ENCODE measurements at places on chromosomes 16 and 17. TPM values are rescaled to one million over a fixed set of nuclear protein-coding genes. Genes with fewer than 3 reads are reported as not detected.

DNA sequence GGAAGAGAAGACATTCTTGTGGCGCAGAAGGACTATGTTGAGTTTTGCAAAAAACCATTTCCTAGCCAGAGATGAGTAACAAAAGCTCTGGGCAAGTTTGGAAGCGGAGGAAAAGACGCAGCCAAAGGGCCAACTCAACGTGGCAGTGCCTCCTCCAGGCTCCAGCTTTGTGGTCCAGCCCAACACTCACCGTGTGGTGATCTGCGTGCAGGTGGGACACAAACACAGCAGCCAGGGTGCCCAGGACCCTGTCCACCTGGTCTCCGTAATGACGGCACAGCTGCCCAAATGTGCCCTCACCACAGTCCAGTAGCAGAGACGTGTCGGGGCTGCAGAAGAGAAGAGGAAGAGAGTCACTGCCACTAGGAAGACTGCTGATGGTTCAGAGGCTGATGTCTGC, 21.5 kb downstream of the ELAC2 start:
- no peak for DNase-seq

DNA sequence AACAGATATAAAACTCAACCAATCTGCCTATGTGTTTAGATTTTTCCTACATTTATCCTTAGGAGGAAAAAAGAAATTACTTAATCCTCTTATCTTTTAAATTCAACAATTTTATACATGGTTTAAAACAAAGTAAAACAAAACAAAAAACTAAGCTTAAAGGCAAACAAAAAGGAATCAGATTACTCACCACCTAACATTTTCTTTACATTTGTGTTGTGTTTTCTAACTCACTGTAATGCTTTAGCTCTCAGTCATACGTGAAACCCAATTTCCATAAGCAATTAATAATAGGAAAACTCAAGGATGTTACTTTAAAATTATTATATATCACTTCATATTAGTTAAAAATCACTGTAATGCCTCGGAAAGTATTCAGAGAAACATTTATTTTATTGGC, 6.7 kb upstream of the IRX5 start:
- no peak for DNase-seq

- DNase-seq, result no peak
These were observed 6.5 kb downstream of the CALB2 start for GRCh38 chr16:71365021-71365420.

- no peak for DNase-seq
These were observed 19.4 kb downstream of the PLCG2 start for GRCh38 chr16:81798311-81799137.

Gene DNAH2
- total RNA-seq, result 0.22 TPM

Measured in H9 (cell line).